Naive thymus-derived CD8-positive, alpha-beta T cell (primary cell): ENCODE measurements at places on chromosomes 7 and 10.

DNA sequence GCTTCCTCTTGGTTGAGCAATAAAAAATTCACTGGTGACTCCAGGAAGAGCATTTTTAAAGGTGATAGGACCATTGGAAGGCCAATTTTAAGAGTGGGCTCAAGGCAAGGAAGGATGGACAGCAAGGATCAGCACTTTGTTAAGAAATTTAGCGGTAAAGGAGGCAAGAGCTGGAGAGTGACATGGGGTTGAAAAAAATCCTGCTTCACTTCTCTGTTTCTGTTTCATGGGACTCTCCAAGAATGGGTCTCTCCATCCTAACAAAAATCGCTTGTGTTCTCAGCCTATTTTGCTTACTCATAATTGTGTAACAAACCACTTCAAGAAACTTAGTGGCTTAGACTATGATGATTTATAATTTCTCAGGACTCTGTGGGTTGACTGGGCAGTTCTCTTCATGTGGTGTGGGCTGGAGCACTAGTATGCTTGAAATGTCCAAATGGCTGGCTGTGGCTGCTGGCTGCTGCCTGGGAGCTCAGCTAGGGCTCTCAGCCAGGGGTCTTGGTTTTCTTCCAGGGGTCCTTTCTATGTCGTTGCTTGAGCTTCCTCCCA, 59.8 kb upstream of the ZNRF2 start:
- H3K27me3 ChIP-seq, result no peaks in the 10 kb centered on the region
- H3K36me3 ChIP-seq, result no peaks in the 10 kb centered on the region
- no peaks in the 10 kb centered on the region for H3K4me1 ChIP-seq
- H3K27ac ChIP-seq, result no peak overlapping the region
- no peak overlapping the region for H3K4me3 ChIP-seq

- H3K27me3 ChIP-seq, result peaks cover 16% of the 10 kb centered on the region
- H3K27ac ChIP-seq, result no peak overlapping the region
- peak; percentile 37 for DNase-seq
- H3K36me3 ChIP-seq, result peaks cover 2% of the 10 kb centered on the region
Observed at GRCh38 chr7:142313528-142313927, 55.7 kb upstream of the PRSS58 start.

DNA sequence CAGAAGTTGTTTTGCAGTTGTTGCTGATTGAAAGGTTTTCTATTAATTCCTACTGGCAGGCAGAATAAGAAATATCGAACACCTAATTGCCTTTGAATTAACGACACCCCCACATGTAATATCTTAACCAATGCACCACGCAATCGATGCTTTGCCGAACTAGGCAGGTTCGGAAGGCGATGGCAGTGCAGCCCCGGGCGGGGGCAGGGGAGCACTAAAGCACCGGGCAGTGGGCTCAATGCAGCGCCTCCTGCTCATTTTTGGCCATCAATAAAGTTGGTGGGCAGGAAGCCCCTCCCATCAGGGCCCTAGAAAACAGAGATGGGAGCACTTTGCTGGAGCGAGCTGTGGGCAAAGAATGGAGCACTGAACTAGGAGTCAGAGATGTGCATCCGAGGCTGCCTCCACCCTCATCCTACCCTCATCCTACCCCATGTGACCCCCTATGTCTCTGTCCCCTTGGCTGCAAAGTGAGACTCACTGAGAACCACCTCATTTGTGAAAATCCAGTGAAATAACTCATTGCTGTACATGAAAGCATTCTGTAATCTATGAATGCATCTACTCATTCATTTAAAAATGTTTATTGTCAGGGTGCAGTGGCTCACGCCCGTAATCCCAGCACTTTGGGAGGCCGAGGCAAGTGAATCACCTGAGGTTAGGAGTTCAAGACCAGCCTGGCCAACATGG, 19.6 kb upstream of the CHST15 start:
- no peak for DNase-seq
- H3K27ac ChIP-seq, result no peak overlapping the region
- H3K4me1 ChIP-seq, result no peaks in the 10 kb centered on the region
- H3K27me3 ChIP-seq, result peaks cover 26% of the 10 kb centered on the region

GRCh38 chr7:106747804-106748203, 86.8 kb upstream of the CCDC71L start:
- H3K4me1 ChIP-seq, result peaks cover 3% of the 10 kb centered on the region
- H3K4me3 ChIP-seq, result no peak overlapping the region
- H3K27ac ChIP-seq, result no peak overlapping the region
- peaks cover 5% of the 10 kb centered on the region for H3K27me3 ChIP-seq
- no peak for DNase-seq

- peak overlapping the region; percentile 13 for H3K27ac ChIP-seq
- H3K4me1 ChIP-seq, result no peaks in the 10 kb centered on the region
- DNase-seq, result no peak
- peaks cover 44% of the 10 kb centered on the region for H3K36me3 ChIP-seq
- no peak overlapping the region for H3K4me3 ChIP-seq
Observed at GRCh38 chr10:101987136-101987535, 68.8 kb downstream of the ARMH3 start.
